Naive B cell (primary cell): ENCODE measurements at places on chromosomes 7 and 10. TPM values are rescaled to one million over a fixed set of nuclear protein-coding genes. Genes with fewer than 3 reads are reported as not detected.

DNA sequence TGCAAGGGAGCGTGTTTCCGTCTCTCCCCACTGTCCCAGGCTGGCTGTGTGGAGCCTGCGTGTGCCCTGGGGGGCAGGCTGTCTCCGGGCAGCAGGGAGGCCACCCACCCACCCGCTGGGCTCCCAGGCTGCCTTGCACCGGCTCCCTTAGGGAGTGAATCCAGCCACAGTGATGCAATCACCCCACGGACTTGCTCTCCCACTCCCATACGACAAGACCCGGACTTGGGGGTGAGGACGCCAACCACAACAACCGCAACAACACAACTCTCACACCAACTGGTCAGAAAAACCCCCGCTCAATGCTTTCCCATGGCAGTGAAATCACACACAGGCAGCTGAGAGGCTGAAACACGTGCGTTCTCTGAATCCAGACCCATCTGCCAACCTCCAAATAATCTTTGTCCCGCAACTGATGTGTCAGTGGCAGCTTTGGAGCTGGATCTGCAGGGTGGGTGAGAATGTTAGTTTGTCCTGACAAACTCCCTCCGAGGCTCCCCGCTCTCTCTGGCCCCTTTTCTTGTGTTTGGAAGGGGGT is 62.7 kb upstream of the DDC start:
- peaks cover under 1% of the 10 kb centered on the region for H3K27me3 ChIP-seq
- H3K4me3 ChIP-seq: no peak overlapping the region
- H3K36me3 ChIP-seq: no peaks in the 10 kb centered on the region
- no peak for DNase-seq
- no peak overlapping the region for H3K27ac ChIP-seq

GRCh38 chr10:100600218-100600617 is 64.5 kb downstream of the HIF1AN start:
- no peak overlapping the region for H3K4me3 ChIP-seq
- H3K4me1 ChIP-seq: no peaks in the 10 kb centered on the region
- H3K27me3 ChIP-seq: peaks cover 45% of the 10 kb centered on the region
- no peak for DNase-seq

GRCh38 chr10:30917067-30917466 is 114.6 kb downstream of the ZNF438 start:
- H3K4me3 ChIP-seq: no peak overlapping the region
- H3K4me1 ChIP-seq: no peaks in the 10 kb centered on the region
- no peaks in the 10 kb centered on the region for H3K27me3 ChIP-seq
- no peak for DNase-seq
- H3K27ac ChIP-seq: no peak overlapping the region
- H3K36me3 ChIP-seq: no peaks in the 10 kb centered on the region

DNA sequence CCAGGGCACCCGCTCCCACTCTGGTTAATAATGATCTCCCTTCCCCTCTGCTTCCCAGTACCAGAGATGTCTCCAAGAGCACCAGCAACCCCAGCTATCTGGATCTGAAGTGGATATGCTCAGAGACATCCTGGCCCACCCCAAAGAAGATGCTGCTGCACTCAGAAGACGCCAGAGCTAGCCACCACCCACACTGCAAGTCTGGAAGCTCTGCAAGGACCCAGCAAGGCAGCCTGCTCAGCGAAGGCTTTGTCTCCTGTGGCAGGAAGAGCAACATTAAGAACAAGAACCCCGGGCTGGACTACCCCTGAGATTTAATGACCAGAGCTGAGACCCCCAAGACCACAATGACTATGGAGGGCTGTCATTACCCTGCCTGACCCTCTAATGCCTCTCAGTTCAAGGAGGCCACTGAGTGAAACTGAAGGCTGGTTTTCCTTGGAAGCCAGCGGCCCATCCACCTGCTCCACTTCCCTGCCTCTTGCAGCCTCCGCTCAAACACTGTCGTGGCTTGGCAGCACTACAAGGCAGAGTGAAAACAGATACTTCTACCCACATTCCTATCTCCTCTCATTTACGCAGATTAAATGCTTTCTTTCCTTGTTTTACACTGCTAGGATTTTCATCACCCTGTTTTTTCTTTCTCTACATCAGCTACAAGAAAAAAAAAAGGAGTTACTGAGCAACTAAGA is 202.2 kb downstream of the SNX10 start:
- no peak overlapping the region for H3K4me3 ChIP-seq
- H3K27ac ChIP-seq: no peak overlapping the region
- H3K4me1 ChIP-seq: no peaks in the 10 kb centered on the region
- peaks cover 41% of the 10 kb centered on the region for H3K27me3 ChIP-seq
- DNase-seq: no peak
- H3K36me3 ChIP-seq: no peaks in the 10 kb centered on the region

- H3K4me1 ChIP-seq: peaks cover 13% of the 10 kb centered on the region
- no peak overlapping the region for H3K4me3 ChIP-seq
- DNase-seq: no peak
Observed at GRCh38 chr10:48550071-48550691, 54.7 kb downstream of the ARHGAP22 start.

DNA sequence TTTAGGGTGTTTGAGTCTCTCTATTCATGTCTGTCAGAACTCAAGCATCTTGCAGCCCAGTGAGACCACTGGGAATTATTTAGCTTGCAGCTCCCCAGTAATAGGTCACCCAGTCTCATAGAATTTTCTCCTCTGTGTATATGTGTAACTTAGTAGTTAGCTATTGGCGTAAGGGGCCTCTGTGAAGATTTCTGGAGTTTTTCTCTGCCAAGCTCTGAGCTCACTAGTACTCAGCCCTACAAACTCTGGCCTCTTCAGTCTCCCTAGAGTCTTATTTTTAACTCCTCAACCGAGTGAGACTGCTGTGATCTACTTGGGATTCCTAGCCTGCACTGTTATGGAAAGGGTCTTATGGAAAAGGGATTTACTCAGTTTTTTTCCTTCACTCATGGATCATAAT is 90.2 kb downstream of the PPP1R9A start:
- no peaks in the 10 kb centered on the region for H3K27me3 ChIP-seq
- no peak overlapping the region for H3K4me3 ChIP-seq
- H3K36me3 ChIP-seq: no peaks in the 10 kb centered on the region

DNA sequence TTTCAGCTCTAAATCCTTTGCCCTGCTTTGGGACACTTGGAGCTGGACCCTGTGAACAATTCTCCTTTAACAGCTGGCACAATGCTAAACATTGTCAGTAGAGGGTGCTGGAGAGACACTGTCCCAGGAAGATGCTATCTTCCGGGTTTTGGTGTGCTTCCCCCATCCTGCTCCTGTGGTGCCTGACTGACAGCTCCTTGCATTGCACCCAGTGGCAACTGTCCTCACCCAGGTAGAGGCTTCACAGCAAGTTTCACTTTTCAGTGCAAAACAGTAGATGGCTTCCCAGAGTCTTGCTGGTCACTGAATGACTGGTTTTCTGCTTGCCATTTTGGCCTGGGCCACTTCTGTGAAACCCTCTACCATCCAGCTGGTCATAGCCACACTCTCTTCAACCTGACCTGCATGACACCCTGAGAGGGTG is 77.3 kb downstream of the CDC14C start:
- no peak overlapping the region for H3K4me3 ChIP-seq
- DNase-seq: no peak
- H3K27me3 ChIP-seq: no peaks in the 10 kb centered on the region
- no peaks in the 10 kb centered on the region for H3K4me1 ChIP-seq
- no peak overlapping the region for H3K27ac ChIP-seq

- peaks cover 4% of the 10 kb centered on the region for H3K36me3 ChIP-seq
- H3K4me1 ChIP-seq: no peaks in the 10 kb centered on the region
- DNase-seq: no peak
- H3K4me3 ChIP-seq: no peak overlapping the region
- peaks cover 8% of the 10 kb centered on the region for H3K27me3 ChIP-seq
- H3K27ac ChIP-seq: no peak overlapping the region
Observed at GRCh38 chr7:115240242-115240641, 318.3 kb downstream of the MDFIC start.

DNA sequence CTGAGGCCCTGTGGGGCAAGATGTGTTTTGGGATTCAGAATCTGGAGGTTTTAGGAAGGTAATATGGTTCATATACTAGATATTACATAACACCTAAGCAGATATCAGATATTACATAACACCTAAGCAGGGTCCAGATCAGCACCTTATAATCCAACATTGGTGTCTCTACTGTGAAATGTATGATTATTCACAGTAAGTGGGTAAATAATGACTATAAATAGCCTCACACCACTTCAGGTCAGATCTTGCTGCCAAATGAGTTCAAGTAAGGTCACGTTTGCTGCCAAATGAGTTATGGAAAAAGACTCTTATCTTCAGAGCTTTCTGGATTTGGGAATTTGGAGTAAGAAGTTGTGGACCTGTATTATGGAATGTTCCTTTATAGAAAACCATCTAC is 14.6 kb downstream of the ADRB1 start:
- DNase-seq: no peak
- H3K36me3 ChIP-seq: peaks cover 2% of the 10 kb centered on the region

DNA sequence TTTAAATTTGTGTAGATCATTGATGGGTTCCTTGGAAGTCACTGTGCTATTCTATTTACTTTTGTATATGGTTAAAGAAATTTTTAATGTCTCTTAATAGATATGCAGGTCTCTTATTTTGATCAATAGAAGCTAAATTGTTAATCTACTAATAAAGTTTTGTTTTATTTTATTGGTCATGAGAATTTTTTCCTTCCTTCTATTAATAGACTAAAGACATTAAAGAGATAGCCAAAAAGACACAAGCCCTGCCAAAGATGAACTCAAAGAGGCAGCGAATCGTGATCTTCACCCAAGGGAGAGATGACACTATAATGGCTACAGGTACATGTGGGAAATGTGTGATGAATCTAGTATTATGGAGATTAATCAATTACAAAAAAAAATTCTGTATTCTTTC is 226.2 kb upstream of the KAT6B start:
- DNase-seq: no peak
- peaks cover 34% of the 10 kb centered on the region for H3K36me3 ChIP-seq
- H3K4me1 ChIP-seq: peaks cover 5% of the 10 kb centered on the region
- no peak overlapping the region for H3K27ac ChIP-seq
- H3K27me3 ChIP-seq: no peaks in the 10 kb centered on the region

- no peak for DNase-seq
- H3K27me3 ChIP-seq: peaks cover 10% of the 10 kb centered on the region
- no peak overlapping the region for H3K4me3 ChIP-seq
- H3K36me3 ChIP-seq: no peaks in the 10 kb centered on the region
- H3K4me1 ChIP-seq: no peaks in the 10 kb centered on the region
Observed at GRCh38 chr7:105596866-105597265, 15.6 kb upstream of the EFCAB10 start.

GRCh38 chr10:25689346-25690100 is 244.5 kb upstream of the MYO3A start:
- no peak for DNase-seq
- no peak overlapping the region for H3K4me3 ChIP-seq
- H3K27me3 ChIP-seq: no peaks in the 10 kb centered on the region
- H3K4me1 ChIP-seq: peaks cover 58% of the 10 kb centered on the region
- H3K36me3 ChIP-seq: peaks cover 11% of the 10 kb centered on the region

DNA sequence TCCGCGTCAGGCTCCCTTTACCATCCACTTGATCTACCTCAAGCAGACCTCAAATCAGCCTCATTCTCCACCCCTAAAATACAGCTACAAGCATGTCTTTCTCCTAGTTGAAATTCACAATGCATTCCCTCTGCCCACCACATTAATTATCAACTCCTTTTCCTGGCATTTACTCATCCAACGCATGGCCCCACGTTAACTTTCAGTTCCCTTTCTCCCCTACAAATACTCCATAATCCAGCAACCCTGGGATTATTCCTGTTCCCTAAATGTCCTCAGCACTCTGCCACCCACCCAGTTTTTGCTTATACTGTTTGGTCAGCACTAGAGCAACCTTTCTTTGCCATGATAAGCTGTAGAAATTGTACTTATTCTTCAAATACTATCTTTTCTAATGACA is 5.7 kb upstream of the VIM start:
- no peaks in the 10 kb centered on the region for H3K36me3 ChIP-seq
- DNase-seq: no peak
- peaks cover 18% of the 10 kb centered on the region for H3K4me1 ChIP-seq
- H3K27me3 ChIP-seq: peaks cover 7% of the 10 kb centered on the region
- H3K27ac ChIP-seq: no peak overlapping the region

- no peak overlapping the region for H3K4me3 ChIP-seq
- no peaks in the 10 kb centered on the region for H3K27me3 ChIP-seq
- H3K36me3 ChIP-seq: no peaks in the 10 kb centered on the region
Observed at GRCh38 chr7:112503361-112503972, 22.7 kb downstream of the LSMEM1 start.

DNA sequence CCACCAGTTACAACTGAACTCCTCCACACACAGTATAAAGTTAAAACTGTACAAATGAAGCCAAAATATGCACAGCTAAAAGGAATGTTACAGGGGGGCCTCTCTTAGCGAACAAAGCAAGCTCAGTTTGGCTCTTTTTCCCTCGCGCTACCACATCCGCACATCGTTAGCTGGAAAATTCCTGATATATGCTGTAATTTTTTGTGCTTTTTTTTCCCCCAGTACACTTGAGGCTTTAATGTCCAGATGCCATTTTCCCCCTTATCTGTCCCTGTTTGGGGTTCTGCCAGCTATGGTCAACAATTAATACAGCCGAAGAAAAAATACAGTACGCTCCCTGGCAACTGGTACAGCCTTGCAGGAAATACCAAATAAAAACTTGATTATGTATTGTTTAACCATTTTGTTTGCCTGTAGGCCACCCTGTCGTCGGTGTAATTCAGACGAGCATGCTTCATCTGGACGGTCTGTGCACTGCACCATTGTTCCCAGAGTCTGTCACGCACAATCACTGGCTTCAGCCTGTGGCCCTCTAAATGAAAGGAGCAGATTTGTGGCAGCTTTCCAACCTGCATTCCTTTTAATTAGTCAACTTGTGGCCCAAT is 108.1 kb upstream of the FAM133B start:
- no peak for DNase-seq
- H3K4me3 ChIP-seq: no peak overlapping the region
- peaks cover 4% of the 10 kb centered on the region for H3K4me1 ChIP-seq
- H3K36me3 ChIP-seq: no peaks in the 10 kb centered on the region
- no peaks in the 10 kb centered on the region for H3K27me3 ChIP-seq

UPK3B gene
- not detected for polyA plus RNA-seq

COL26A1 gene
- polyA plus RNA-seq: not detected

AKR1C3 gene
- polyA plus RNA-seq: 0.82 TPM

MAT1A gene
- polyA plus RNA-seq: not detected
